ENCODE measurements at places on chromosomes 1 and 21.

DNA sequence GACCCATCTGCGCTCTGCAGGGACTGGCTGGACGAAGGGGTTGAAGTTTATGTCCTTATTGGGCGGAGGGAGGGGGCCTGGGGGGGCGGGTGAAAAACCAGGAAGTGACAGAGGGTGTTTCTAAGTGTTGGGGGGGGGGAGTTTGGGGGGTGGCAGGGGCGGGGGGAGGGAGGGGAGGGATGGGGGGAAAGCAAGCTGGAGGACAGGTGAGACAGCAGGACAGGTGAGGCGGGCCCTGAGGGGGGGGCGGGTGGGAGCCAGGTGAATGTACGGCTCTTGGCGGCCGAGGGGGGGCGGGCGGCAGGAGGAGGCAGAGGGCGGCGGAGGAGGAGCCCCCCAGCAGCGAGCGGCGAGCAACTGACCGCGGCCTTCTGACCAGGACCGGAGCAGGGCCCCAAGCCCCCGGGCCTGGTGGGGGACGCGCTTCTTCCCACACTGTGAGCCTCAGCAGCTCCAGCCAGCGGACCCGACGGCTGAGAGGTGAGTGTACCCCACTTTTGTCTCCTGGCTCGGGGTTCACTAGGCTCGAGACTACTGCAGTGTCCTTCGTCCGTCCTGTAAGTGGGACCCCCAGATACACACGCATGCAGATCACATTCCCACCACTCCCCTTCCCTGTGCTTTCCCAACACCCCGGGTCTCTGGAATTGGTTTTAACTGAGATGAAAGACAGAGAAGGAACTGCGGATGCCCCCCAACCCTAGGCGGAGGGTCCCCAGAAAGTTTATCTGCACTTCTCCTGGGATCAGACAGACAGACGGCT lies at the start of gene ZBTB7B:
Gene ZBTB7B (plus strand): TSS at position 339 of the 763 bp plus-strand sequence. CDS start 11,859 bp downstream, outside the sequence.
- DNase-seq = no peak

DNA sequence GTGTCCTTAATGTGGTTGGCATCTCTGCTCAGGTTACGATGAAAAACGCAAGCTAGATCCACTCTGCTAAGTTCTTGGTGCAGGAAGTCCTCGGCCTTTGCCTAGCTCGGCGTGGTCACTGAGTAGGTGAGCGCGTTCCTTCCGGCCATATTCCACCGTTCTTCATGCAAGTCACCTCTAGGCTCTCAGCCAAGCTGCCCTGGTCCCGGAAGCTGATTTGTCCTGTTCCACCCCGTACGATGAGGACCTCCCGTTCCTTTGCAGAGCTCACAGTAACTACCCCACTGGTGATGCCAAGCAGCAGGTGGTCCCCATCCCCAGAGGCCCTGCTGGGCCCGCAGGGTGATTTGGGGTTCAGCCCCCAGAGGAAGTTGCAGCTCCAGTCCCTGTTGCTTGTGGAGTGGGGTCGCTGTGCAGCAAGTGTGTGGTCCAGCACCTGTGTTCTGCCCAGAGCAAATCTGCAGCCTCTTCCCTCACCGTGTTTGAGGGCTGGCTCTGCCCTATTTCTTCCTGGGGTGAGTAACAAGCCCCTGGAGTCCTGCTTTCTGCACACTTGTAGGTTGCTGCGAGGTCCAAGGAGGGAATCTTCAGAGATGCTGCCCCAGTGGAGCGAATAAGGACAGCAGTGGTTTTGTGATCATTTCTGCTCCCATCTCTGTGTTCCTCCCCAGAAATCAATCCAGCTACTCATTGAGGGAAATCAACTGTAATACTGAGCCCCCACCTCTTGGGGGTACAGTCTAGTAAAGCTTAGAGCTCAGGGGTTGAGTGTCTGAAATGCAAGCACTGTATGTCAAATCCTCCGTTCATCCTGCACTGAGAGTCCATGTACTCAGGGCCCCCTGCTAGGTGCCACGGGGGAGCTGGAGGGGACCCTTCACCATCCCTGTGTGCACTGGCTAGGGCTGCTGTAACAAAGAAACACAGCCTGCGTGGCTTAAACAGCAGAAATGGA lies 2.3 kb downstream of the UMODL1 start:
- DNase-seq = peak; percentile 10

- DNase-seq = no peak
Observed at GRCh38 chr1:44240802-44241671, 27.8 kb downstream of the DMAP1 start.

- DNase-seq = no peak
Observed at GRCh38 chr1:208848854-208849253, 604.7 kb upstream of the PLXNA2 start.

DNA sequence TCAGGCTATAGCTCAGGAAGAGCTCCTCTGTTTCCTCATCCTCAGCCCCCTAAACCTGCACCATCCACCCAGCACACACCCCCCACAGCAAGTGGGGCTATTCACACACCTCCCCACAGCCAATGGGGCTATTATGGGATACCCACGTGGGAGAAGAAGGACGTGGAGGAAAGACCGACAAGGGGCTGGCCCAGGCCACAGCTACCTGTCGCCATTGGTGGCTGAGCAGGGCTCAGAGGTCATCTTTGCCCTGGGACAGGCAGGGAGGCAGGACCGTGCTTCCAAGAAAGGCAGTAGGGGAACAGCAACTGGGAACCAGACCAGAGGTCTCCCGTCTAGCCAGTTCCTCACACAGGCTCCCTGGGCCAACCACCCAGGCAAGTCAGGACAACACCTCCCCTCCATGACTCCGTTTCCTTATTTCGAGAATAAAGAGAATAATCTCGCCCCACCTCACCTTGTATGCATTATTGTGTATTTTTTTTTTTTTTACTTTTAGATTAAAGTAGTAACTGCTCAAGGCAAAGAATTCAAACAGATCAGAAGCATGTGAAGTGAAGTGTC lies 92.3 kb upstream of the TARDBP start:
- peak; percentile 80 for DNase-seq

GRCh38 chr1:52403566-52404115 lies 582 bp downstream of the ORC1 start:
- DNase-seq = peak; percentile 87

- no peak for DNase-seq
Observed at GRCh38 chr1:111992476-111992875, 3.0 kb upstream of the KCND3 start.

DNA sequence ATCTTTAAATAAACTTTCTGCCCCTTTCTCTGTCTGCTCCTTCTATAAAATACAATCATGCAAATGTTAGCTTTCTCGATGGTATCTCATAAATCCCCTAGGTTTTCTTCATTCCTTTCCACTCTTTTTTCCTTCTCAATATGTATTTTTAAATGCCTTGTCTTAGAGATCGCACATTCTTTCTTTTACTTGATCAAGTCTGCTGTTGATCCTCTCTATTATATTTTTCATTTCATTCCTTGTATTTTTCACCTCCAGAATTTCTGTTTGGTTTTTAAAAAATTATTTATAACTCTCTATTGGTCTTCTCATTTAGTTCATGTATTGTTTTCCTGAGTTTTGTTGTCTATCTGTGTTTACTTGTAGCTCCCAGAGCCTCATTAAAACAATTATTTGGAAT lies 36.0 kb downstream of the TNFSF4 start:
- no peak for DNase-seq

GRCh38 chr1:42860339-42861013 lies 14.1 kb downstream of the ZNF691 start:
- DNase-seq = peak; percentile 11

GRCh38 chr21:28602546-28602945 lies 390.1 kb downstream of the LTN1 start:
- no peak for DNase-seq

DNA sequence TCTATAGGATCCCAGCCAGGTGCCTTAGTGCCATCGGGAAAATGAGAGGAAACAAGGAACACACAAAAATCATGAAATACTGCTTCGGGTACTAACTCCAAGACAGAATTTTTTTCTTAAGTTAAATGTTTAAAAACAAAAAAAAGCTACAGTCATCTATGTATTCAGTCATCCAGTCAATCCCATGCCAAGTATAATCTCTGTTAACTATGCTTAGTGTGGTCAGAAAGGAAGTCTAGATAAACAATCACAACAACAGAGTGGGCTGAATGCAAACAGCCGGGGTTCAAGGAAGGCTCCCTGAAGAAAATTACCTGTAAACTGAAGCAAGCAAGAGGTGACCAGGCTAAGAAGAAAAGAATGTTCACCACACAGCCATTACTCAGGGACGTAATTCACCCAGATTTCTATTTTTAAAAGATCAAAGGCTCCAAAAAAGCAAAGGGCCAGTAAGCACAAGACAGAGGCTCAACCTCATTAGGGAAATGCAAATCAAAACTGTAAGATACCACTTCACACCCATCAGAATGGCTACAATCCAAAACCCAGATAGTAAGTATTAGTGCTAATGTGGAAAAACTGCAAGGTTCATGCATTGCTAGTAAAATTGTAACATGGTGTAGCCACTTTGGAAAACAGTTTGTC lies 53.0 kb downstream of the RERE start:
- DNase-seq = no peak

GRCh38 chr1:99758073-99758511 lies 8.3 kb downstream of the FRRS1 start:
- DNase-seq = peak; percentile 29

GRCh38 chr1:62110198-62110817 lies 84.3 kb upstream of the L1TD1 start:
- no peak for DNase-seq

GRCh38 chr1:220093361-220094015 lies 444 bp upstream of the IARS2 start:
- DNase-seq = no peak

DNA sequence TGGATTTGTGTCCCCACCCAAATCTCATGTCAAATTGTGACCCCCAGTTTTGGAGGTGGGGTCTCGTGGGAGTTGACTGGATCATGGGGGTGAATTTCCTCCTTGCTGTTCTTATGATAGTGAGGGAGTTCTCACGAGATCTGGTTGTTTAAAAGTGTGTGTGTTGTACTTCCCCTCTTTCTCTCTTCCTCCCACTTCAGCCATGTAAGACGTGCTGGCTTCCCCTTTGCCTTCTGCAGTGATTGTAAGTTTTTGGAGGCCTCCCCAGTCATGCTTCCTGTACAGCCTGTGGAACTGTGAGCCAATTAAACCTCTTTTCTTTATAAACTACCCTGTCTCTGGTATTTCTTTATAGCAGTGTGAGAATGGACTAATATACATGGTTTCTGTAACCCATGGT lies 64.6 kb downstream of the RHOU start:
- no peak for DNase-seq

DNA sequence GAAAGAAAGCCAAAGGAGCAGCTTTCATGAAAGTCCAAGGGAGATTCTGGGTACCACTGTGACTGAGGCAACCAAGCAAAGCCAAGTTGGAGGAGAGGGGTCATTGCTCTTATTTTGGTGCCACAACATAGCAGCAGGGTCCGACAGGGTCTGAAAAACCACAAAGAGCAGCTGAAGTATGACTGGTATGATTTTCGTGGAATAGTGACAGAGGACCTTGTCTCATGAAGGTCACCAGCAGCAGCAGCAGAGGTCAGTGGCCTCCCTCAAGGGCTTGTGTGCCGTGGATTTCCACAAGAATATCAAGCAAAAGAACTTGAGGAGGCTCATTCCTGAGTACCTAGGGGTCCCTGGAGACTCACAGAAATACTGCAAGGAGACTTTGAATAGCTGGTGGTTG lies 160.9 kb upstream of the SYT6 start:
- DNase-seq = no peak

GRCh38 chr1:224784265-224785039 lies 145.0 kb upstream of the DNAH14 start:
- peak; percentile 65 for DNase-seq

DNA sequence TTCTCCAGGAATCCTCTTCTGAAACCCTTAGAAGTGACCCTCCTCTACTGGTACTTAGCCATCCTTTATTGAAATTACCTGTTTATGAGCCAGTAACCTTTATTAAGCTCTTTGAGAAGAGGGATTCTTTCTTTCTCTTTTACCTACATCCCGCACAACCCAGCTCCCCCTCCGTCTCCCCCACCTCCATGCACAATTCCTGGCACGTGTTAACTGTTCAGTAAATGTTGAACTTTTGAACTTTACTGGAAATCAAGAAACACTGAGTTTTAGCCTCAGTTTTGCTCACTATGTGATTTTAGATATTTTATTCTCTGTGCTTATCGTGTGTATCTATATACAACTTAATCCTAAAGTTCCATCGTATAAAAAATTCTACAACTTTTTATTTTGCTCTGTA lies 1.8 kb downstream of the TMED5 start:
- DNase-seq = no peak

- no peak for DNase-seq
Observed at GRCh38 chr1:15384301-15384901, 25.3 kb upstream of the EFHD2 start.

DNA sequence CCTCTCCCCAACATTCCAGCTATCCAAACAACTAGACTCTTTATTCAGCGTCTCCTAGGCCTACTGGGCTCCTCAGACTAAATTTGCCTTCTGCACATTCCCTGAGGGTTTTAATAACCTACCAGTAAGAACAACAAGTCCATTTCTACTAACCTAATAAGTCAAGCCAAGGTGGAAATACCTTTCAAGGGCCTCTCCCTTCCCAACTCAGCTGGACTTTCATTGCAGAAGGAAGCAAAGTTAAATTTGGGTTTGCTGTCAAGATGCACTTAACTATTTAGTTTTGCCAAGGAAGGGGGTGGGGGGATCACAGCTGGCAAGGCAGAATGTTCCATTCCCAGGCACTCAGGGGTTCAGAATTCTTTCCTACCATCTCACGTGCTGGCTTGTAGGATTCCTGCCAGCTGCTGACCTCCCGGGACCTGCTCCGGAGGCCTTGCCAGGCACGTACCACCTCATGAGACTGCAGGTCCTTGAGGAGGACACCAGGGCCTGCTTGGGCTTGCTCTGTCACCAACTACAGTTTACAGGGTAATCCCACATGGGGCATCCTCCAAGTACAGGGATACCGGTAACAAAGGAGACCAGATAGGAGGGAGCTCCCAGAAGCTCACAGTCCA lies 29.8 kb downstream of the SLC30A1 start:
- no peak for DNase-seq

GRCh38 chr1:18485227-18485626 lies 4.5 kb downstream of the KLHDC7A start:
- no peak for DNase-seq

DNA sequence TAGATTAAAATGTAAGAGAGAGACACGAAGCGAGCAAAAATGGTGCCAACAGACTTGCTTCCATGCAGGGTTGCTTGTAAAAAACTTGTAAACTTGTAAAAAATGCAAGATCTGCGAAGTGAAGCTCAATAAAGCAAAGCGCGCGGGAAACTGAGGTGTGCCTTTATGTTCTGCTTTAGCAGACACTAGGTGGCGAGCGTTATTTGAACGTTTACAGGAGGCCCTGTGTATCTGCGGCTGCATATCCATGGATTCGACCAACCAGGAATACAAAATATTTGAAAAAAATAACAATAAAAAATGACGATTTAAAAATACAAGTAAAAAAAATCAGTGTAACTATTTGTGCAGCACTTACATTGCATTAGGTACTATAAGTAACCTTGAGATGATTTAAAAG lies 1.5 kb downstream of the UBE2G2 start:
- peak; percentile 50 for DNase-seq

DNA sequence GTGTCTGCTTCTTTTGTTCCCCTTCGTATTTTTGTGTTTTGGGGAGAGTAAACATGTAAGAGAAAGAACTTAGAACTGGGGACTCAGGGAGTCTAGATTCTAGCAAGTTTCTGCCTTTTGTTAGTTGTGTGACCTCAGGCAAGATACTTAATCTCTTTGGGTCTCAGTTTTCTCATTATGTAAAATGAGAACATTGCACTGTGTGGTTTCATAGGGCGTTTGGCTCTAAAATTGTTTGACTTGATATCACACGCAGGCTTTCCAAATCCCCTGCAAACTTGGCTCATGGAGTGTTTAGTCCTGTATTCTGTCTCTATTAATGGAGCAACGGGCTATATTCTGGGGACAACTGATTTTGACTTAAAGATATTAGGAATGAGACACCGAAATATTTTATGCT lies 57.7 kb downstream of the NTNG1 start:
- no peak for DNase-seq

Measured in bronchial epithelial cell (primary cell).